NCI-H2171 treated with DMSO at 0.1 percent for 48 hours (cell line): ENCODE measurements at places on chromosomes 2 and 18.

GRCh38 chr2:151837926-151838325, 9.7 kb upstream of the ARL5A start:
- DNase-seq, result no peak

- no peak for DNase-seq
Observed at GRCh38 chr2:46825939-46826568, 89.6 kb downstream of the MCFD2 start.

DNA sequence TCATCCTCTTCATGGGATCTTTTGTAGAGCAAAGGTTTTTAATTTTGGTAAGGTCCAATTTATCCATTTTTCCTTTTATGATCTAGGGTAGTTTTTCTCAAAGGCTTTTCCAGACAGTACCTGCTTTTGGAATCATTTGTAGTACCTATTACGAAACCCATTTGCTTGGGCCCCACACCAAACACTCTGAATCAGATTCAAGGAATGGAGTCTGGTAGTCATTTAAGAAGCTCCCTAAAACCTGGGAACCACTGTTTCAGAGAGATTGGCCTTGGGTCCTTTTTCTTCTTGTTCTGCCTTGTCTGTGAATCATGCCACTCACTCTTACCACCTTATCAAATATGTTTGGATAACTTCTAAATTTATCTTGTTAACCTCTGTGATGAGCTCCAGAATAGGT, 40.3 kb downstream of the OSBPL6 start:
- DNase-seq, result no peak

DNA sequence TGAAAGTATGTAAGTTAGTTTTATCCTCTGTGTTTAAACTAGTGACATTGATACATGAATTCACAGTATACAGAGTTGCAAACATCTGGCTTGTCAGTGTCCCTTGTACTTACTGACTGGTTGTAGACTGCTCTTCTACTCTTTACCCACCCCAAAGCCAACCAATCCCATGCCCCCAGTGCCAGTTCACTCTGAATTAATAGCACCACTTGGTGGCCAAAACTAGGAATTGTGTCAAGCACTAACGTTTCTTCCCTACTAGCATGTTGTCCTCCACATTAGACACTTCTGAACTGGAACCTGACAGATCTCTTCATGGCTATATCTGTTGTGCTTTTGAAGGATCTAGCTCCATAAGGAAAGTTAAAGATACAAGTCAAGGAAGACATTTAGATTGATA, 27.2 kb upstream of the OTX1 start:
- peak; percentile 36 for DNase-seq

GRCh38 chr2:217969588-217969987, 33.2 kb downstream of the TNS1 start:
- DNase-seq, result no peak

GRCh38 chr2:84441036-84441435, 18.0 kb downstream of the SUCLG1 start:
- no peak for DNase-seq

- no peak for DNase-seq
Observed at GRCh38 chr2:240286596-240286995, 146.1 kb upstream of the OTOS start.

DNA sequence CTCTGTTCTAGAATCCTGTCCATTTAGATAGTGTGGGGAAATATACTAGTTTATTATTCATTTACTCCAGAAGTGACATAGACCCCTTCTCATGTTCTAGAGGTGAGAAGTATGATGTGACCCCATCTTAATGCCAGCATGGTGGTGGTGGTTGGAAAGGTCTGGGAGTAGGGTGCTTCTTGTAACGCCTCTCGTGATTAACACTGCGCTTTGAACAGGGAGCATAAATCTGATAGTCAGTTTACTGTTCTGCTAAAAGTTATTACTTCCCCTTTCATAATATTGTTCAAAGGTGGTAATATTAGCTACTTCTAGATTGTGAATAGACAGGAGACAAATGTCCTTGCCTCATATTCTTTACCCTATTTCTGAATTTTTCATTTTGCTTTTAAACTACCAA, 35.6 kb downstream of the EHBP1 start:
- DNase-seq, result no peak

DNA sequence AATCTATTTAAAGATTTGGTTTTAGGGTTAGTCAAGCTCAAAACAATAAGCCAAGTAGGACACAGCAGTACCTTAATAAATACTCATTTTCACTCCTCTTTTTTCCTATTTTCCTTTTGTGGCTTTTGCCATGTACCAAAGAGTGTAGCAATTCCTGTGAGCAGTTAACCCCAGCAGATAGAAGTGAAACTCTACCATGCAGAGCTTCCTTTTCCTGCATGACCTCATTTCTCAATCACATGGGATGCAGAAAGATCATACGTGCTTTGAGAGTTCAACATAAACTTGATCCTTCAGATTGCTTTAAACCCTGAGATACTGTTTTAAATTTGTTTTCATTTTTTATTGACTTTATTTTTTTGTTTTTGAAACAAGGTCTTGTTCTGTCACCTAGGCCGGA, 99.1 kb upstream of the ARHGAP15 start:
- no peak for DNase-seq

GRCh38 chr2:189783927-189784867, at the start of the genes ORMDL1 and PMS1:
TSS of gene ORMDL1 (minus strand) at chr2:189784339. CDS start at chr2:189782595, 1,744 bp downstream.
TSS of gene PMS1 (plus strand) at chr2:189784450. CDS start at chr2:189791810, 7,360 bp downstream.
- DNase-seq, result peak; percentile 90

GRCh38 chr2:165924946-165925345, 28.6 kb downstream of the TTC21B start:
- no peak for DNase-seq

- DNase-seq, result no peak
Observed at GRCh38 chr2:169702996-169703395, 8.7 kb downstream of the PHOSPHO2 start.

GRCh38 chr2:161381546-161381945, 34.6 kb upstream of the TBR1 start:
- DNase-seq, result no peak

GRCh38 chr2:127847931-127848330, 10.0 kb downstream of the POLR2D start:
- DNase-seq, result no peak

- no peak for DNase-seq
Observed at GRCh38 chr18:77608807-77609206, 359.2 kb downstream of the GALR1 start.

DNA sequence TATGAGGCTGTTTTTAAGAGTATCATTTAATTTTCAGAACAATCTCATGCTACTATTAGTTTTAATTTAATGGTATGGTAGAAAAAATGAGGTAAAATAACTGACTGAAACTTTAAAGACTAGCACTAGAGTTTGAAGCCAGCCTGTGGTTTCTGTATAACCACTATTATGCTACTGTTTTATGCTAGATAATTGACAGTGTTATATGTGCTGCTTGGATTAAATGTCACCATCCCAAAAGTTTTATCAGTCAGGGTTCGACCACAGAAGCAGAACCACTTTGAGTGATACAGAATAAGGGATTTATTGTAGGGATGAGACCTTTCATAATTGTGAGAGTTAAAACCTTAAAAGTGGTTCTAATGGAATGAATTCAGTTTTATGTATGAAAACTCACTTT, 271.6 kb downstream of the PTGR3 start:
- no peak for DNase-seq

- no peak for DNase-seq
Observed at GRCh38 chr18:45573514-45573913, 41.8 kb upstream of the SLC14A2 start.

- DNase-seq, result no peak
Observed at GRCh38 chr2:20421336-20421987, 25.4 kb upstream of the RHOB start.

GRCh38 chr2:96207073-96207773, 1.4 kb downstream of the STARD7 start:
- no peak for DNase-seq

- DNase-seq, result no peak
Observed at GRCh38 chr2:114518738-114519137, 76.3 kb downstream of the DPP10 start.

- no peak for DNase-seq
Observed at GRCh38 chr2:46350029-46350689, 53.0 kb downstream of the EPAS1 start.

GRCh38 chr2:188291142-188291616, 495 bp upstream of the GULP1 start:
- no peak for DNase-seq

- no peak for DNase-seq
Observed at GRCh38 chr2:28415010-28415409, 22.4 kb downstream of the FOSL2 start.

GRCh38 chr2:99356853-99357252, 19.7 kb downstream of the EIF5B start:
- DNase-seq, result no peak

DNA sequence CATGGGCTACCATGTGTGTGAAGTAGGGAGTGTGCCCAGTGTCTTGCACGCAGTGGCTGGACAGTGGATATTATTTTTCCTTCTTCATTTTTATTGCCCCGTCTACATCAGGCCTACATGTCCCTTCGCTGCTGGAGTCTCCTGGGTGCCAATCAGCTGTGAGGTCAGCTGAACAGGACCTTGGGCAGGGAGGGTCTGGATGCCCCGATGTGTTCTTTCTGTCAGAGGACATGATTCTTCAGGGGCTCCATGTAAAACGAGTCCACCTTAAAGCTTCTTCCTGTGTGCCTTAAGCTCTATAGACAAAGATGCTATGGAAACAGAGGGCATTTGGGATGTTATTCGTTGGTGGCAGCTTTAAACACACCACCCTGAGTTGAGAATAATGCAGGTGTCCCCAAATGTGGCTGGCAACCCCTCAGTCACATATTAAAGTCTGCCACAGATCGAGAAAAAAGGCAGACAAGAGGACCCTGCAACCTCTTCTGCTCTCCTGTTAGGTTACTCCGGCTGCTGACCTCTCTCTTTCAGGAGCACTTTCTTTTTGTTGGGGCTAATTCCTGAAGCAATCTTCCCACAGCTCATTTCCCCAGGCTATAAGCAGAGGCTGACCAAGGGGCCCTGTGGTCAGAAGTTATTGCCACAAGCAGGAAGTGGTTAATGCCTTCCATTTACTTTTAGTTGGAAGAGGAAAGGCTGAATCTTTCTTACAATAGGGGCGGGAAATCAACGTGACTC, 20.0 kb downstream of the GREB1 start:
- DNase-seq, result no peak

DNA sequence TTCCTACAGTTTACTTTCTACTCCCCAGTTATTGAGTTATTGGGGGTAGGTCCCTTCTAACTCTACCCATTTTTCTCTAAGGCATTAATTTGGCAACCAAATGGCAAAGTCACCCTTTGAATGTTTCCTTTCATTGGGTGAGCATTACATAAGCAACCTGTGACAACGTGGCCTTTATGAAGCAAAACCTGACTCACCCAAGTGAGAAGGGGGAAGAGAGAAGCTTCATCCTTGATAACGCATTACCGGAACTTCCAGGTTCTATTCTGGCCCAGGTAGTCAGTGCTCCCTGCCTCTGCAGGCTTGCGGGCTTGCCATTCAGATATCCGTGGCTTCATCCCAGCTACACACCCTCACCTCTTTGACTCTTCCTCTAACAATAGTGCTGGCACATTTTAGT, 39.1 kb upstream of the FAM124B start:
- no peak for DNase-seq

DNA sequence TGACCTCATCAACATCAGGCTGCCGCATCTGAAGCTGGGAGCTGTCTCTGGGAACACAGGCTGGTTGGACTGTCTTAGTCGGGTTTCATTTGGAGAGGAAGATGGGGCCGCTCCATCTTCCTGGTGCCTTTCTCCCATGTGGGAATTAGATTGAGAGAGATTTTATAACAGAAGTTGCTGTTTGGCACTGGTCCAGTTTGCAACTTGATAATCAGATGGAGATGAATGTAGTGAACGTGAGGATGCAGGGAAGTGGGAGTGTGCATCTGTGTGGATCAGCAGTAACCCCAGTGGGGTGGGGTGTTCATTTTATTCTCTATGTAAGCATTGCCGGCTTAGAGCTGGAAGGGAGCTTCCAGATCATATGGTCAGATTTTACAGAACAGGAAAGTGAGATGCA, 250.9 kb downstream of the DCDC2C start:
- peak; percentile 88 for DNase-seq

GRCh38 chr2:203533676-203534591, 1.2 kb downstream of the RAPH1 start:
- DNase-seq, result peak; percentile 27

- no peak for DNase-seq
Observed at GRCh38 chr2:203201426-203201825, 37.4 kb upstream of the CYP20A1 start.

DNA sequence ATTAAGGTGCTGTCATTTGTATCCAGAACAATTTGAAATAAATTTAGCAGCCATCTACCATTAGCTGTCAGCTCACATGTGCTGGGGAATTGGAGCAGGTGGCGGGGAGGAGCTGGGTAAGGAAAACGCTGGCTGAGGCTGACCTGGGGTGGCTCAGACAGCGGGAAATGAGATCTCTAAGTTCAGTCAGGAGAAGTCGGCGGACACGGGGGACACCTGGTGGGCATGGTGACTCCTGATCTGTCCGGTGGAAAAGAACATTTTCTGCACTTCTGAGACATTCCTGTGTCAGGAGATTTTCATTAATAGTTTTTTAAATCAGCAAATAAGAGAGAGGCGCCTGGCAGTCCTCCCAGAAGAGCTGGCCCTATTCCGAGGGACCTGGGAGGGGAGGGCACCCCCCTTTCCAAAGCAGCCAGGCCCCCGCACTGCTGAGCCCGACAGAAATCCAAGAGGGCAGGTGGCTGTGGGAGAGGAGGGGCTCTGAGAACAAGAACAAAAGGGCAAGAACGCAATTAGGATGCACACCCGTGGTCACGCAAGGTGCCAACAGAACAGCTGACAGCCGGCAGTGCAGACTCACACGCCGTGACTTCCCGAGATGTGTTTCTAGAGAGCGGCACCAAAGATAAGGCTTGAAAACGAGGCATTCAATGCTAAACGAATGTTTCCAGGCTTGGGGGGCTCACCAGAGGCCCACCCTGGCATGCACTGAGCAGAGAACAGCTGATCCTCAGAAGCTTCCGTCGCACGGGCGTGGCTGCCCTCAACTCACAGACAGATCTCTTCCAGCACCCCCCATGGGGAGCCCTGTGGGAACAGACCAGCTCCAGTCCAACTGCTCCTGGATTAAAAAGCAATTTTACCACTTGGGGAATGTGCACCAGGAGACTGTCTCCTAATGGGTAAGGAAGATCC, 26.4 kb downstream of the SLC66A2 start:
- DNase-seq, result peak; percentile 74

DNA sequence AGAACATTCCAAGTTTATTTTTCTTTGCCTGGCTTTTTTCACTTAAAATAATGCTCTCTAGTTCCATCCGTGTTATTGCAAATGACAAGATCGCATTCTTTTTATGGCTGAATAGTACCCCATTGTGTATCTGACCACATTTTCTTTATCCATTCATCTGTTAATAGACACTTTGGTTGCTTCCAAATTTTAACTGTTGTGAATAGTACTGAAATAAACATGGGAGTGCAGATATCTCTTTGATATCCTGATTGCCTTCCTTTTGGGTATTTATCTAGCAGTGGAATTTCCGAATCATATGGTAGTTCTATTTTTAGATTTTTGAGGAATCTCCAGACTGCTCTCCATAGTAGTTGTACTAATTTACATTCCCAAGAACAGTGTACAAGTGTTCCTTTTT, 230.5 kb downstream of the FIGN start:
- DNase-seq, result no peak
